Adrenal gland (tissue), 19 donors: ENCODE measurements at places on chromosomes 7 and 10. TPM values are rescaled to one million over a fixed set of nuclear protein-coding genes. Genes with fewer than 3 reads are reported as not detected.

- H3K27me3 ChIP-seq = no peaks in the 10 kb centered on the region
- DNase-seq = no peak
- peaks cover 5% of the 10 kb centered on the region for H3K4me1 ChIP-seq
- no peaks in the 10 kb centered on the region for H3K36me3 ChIP-seq
- no peak overlapping the region for H3K4me3 ChIP-seq
- H3K27ac ChIP-seq = no peak overlapping the region
These were observed 31.9 kb downstream of the SLC26A4 start for GRCh38 chr7:107692501-107692900.

DNA sequence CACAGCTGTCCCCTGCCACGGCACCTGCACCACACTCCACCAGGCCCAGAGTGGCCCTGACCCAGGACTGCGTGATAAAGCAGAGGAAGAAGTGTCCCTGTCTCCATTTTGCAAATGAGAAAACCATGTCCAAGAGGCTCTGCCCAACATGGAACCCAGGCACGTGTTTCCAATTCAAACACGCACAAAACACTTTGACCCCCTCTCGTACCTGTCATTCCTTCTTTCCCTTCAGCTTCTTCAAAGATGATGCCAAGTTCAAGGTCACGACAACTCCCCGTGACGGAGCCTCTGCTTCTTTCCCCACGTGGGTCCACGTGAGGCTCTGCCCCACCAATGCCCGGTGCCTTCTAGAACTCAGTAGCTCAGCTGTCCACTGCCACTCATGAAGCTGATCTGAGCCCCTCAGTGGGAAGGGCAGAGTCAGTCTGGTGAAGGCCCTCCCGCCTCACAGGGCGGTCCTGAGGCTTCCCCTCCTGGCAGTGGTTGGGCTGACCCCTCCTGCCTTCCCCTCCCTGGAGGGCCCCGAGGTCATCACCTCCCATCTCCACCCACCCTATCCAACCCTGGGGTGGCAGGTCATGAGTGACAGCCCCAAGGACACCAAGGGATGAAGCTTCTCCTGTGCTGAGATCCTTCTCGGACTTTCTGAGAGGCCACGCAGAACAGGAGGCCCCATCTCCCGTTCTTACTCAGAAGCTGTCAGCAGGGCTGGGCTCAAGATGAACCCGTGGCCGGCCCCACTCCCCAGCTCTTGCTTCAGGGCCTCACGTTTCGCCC lies 19.0 kb downstream of the CALML5 start:
- DNase-seq = no peak
- H3K4me3 ChIP-seq = no peak overlapping the region
- no peak overlapping the region for H3K27ac ChIP-seq
- no peaks in the 10 kb centered on the region for H3K4me1 ChIP-seq
- H3K36me3 ChIP-seq = no peaks in the 10 kb centered on the region
- no peaks in the 10 kb centered on the region for H3K27me3 ChIP-seq

DNA sequence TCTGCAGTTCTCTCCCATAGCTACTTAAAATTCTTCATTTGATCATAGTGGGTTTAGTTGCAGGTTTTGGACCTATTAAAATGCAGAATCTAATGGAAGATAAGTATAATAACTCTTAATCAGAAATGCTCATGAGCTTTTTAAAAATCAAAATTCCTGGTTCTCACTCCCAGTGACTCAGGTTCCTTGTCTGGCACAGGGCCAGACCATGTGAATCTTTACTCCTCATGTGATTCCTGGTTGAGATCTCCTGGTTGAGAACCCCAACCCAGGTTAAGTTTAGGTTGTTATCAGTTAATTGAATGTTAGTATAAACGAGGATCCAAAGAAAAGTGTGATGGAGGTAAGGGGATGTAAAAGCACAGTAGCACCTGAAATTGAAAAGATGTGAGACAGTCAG lies 17.5 kb upstream of the TRUB1 start:
- peaks cover 4% of the 10 kb centered on the region for H3K4me1 ChIP-seq
- DNase-seq = no peak
- no peaks in the 10 kb centered on the region for H3K27me3 ChIP-seq
- H3K36me3 ChIP-seq = no peaks in the 10 kb centered on the region

DNA sequence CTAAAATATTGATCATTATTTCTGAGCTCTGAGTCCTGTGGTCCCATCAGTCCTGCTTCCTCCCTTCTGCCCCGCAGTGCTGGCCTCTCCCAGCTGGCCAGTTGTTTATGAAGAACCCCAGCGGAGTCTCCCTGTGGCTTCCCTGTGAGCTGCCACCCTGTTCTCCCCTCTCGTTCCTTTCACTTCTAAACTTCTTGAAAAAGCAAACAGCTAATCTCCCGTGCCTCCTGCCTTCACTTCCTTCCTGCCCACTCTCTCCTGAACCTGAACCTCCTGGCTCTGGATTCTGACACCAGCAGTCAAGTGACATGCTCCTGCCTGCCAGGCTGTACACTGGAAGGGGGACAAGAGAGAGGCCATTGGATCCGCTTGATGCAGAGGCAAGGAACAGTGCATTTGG lies 63.7 kb upstream of the ZPBP start:
- no peak overlapping the region for H3K27ac ChIP-seq
- H3K27me3 ChIP-seq = no peaks in the 10 kb centered on the region
- H3K4me1 ChIP-seq = no peaks in the 10 kb centered on the region
- no peak for DNase-seq
- no peaks in the 10 kb centered on the region for H3K36me3 ChIP-seq

Gene CARD11
- 4.2 TPM for total RNA-seq

Gene RET
- total RNA-seq = 3.4 TPM

Gene SMARCD3
- 119 TPM for total RNA-seq
